Ureter (tissue), 1 donor: ENCODE measurements at places on chromosomes 4 and X. TPM values are rescaled to one million over a fixed set of nuclear protein-coding genes. Genes with fewer than 3 reads are reported as not detected.

DMRTC1 gene
- not detected for total RNA-seq

HDAC6 gene
- total RNA-seq: 96.8 TPM

DNA sequence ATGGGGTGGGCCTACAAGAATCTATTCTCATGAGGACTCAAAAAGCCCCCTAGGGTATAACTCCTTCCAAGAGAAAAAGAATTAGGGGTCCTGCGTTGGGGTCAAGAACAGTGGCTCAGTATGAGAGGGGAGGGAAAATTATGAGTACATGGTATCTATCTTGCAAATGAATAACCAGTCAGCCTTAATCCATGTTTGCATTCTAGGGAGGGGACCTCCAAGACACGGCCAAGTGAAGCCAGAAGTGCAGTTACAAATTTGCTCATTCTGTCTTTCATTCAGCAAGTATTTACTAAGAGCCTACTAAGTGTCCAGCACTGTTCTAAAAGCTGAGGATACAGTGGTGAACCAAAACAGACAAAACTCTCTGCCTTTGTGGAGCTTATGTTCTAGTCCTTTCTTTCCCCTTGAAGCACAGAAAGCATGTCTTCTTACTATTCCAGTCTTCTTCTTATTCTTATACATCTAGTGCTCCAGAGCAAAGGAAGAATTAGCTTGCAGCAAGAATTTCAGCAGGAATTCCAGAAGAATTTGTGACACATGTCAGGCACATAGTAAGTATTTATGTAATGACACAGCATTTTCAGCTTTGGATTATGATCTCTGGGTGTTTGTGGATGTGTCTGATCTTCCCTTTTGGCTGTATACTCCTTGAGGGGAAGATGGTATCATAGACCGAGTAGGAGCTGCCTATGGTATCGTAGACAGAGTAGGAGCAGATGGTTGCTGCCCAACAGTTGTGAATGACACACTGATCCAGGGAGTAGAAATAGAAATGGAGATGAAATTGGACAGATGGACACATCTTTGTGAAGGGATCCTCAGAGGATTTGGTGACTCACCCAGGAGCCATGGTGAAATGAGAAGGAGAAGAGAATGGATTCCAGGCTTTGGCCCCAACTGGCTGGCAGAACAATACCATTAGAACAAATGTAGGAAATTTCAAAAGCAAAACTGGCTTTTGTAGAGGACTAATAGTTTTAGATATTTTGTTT lies 75.9 kb downstream of the COQ2 start:
- no peak for DNase-seq

GRCh38 chr4:44425614-44426208 lies 22.9 kb downstream of the KCTD8 start:
- DNase-seq: no peak

DNA sequence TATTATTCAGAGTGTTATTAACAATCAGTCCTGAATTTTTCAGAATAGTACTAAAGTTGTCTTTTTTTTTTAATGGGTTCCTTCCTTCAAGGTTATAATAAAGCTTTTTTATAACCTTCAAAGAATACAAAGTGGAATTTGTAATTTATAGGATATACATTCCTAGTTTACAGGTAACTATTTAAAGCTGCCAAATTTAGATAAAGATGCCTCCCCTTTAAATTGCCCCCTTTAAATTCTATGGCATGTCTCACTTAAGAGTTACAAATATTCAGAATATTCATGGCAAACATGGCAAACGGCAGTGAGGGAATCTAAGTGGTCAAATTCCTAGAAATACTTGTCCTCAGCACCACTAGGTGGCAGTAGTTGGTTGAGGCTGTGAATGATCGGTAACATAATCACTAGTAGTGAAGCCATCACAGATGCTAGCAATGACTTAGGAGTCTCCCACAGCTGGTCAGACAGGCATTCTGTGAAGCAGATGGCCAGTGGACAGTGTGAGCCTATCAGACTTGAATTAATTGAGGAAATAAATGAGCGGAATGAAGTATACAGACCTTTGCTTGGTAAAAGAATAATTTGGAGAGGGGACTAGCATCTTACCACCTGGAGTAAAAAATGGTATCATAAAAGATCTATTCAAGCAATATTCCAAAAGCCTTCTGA lies 86.4 kb downstream of the CBR4 start:
- peak; percentile 62 for DNase-seq

DNA sequence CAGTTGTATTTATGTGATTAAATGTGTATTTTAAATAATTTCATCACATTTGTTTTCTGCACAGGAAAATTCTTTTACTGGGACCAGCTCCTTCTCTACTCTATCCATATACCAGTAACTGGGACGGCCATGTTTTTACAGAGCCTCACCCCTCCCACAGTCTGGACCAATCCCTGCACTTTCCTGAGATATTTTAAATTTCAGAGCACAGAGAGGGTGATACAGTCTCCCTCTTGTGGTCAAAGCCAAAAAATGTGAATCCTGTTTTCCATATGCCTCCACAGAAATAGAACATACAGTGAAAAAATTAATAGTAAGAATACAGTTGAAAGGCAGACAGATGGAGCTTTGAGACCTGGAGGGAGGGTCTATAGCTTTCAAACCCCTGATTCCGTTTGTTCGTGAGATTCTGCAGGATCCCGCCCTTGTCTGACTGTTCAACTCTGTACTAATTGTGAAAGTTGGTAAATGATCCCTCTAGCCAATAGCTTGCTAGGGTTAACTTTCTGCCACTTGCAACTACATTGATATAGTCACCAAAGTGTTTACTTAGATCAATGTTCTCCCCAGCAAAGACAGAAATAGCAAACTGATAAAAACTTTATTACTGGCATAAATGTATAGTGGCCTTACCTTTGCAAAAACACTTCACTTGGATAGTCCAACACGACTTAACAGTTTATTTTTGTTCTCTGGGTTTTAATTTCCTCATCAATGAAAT lies 172.2 kb downstream of the PPARGC1A start:
- DNase-seq: no peak

FREM3 gene
- 0.39 TPM for total RNA-seq

DNA sequence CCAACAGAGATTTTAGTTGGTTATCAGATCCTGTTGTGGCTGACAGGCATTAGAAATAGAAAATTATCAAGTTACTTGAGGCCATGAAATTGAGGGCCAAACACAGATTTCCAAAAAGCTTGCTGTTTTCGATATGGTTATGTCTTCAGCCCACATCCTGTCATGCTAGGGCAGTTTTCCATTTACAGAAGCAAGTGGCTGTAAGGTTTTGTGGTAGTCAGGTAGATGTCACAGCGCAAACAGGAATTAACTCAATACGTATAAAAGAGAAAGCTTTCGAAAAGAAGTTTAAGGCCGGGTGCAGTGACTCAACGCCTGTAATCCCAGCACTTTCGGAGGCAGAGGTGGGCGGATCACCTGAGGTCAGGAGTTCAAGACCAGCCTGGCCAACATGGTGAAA lies 104.6 kb downstream of the DMD start:
- no peak for DNase-seq

- no peak for DNase-seq
These were observed 952.9 kb downstream of the FAT4 start for GRCh38 chr4:126267689-126268088.

DNA sequence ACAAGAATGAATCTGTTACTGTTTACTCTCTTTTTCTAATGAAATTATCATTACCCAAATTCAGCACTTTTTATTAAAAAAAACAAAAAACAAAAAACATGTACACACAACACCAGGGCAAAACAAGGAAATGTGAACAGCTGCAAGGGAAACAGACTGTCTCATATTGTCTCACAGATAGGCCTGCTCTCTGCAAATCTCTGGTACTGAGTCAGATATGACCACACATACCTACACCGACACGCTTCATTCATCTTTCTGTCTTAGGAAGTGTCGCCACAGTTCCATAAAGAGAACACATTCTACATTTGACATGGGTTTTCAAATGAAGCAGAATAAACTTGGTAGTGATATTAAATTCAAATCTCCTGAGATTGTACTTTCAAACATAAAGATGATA lies 92.2 kb upstream of the GPR34 start:
- no peak for DNase-seq

DNA sequence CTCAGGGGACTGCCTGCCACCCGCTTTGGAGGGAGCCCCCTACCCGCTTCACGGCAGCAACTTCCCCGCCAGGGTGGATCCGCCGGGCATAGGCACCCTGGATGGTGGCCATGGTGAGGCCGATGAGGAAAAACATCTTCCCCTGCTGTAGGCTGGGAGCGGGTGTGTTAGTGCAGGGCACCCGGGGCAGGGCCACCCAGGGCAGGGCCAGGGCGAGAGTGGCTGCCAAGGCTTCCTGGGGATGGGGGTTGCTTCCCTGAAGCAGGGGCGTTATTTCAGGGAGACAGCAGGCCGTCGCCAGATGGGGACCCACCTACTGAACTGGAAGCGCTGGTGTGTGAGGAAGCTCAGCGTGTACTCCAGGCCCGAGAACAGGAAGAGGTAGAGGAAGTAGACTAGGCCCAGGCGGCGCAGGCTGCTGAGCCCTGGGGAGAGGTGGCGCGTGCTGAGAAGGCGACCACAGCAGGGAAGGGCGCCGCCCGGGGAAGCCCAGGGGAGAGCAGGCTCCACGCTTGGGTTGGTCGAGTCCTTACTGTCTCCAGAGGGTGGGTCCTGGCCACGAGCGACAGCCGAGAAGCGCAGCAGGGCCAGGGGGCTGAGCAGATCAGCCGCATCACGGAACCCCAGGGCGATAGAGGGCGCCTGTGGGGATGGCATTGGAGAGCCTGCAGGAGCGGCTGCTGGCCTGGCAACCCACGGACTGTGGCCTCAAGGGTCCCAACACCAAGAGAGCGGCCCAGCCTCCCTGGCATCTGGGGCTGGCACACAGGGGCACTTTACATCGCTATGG lies 31.5 kb downstream of the NOP14 start:
- peak; percentile 76 for DNase-seq

FAM236D gene
- total RNA-seq: not detected

WDR19 gene
- total RNA-seq: 25.1 TPM

- DNase-seq: no peak
These were observed 17.5 kb downstream of the FHIP1A start for GRCh38 chr4:151426513-151426912.

- no peak for DNase-seq
These were observed 35.5 kb downstream of the TBC1D9 start for GRCh38 chr4:140720387-140721304.

GRCh38 chr4:108885211-108885610 lies 122.4 kb upstream of the ETNPPL start:
- no peak for DNase-seq

DNA sequence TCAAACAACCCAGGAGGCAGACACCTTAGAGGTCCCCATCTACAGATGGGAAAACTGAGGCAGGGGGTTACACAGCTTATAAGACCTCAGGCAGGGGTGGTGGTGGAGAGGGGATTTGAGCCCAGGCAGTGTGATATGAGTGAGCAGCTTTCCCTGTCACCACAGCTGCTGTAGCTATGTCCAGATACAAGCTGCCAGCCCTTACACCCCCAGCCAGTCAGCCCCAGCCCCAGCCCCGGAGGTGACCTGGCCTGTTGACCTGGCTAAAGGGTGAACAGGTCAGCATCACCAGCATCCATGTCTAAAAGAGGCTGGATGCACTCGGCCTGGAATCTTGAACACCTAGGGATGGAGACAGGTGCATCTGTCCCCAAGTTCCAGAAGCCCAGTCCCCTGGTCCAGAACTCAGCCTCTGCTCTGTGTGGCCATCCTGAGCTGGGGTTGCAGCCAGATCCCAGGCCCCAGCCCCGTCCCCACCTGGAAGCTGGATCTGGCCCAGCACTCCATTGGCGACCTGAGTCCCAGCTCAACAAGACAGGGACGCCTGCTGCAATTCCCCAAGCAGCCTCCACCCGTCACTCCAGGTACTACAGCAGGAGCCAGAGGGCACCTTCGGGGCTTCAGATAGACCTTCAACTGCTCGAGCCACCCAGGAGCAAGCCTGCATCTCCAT lies 89.5 kb downstream of the JAKMIP1 start:
- DNase-seq: no peak
